ENCODE measurements at places on chromosomes 16 and 17. TPM values are rescaled to one million over a fixed set of nuclear protein-coding genes. Genes with fewer than 3 reads are reported as not detected.

The NPIPB6 gene
- total RNA-seq, result 26.7 TPM

The GRAPL gene
- not detected for total RNA-seq

The GNGT2 gene
- 0.45 TPM for total RNA-seq

The CIBAR2 gene
- total RNA-seq, result not detected

The WNT9B gene
- not detected for total RNA-seq

The PIK3R6 gene
- 0.16 TPM for total RNA-seq

The RHBDL1 gene
- 1.6 TPM for total RNA-seq

The RAB40B gene
- total RNA-seq, result 8.4 TPM

The MEAK7 gene
- 19.1 TPM for total RNA-seq

The ENPP7 gene
- not detected for total RNA-seq

The DRC3 gene
- 1.8 TPM for total RNA-seq

The CCL4 gene
- not detected for total RNA-seq

The CRYBA1 gene
- total RNA-seq, result not detected

The LGALS9 gene
- 0.90 TPM for total RNA-seq

The SSTR5 gene
- not detected for total RNA-seq

The NPIPA2 gene
- not detected for total RNA-seq

The MVP gene
- 202 TPM for total RNA-seq

The ADAM11 gene
- total RNA-seq, result 0.36 TPM

The OR2C1 gene
- not detected for total RNA-seq

The MYH2 gene
- not detected for total RNA-seq

The MYO15B gene
- 16.8 TPM for total RNA-seq

The SLC4A1 gene
- not detected for total RNA-seq

The SALL1 gene
- 0.16 TPM for total RNA-seq
